ENCODE measurements at places on chromosomes 1 and 21. TPM values are rescaled to one million over a fixed set of nuclear protein-coding genes. Genes with fewer than 3 reads are reported as not detected.

Gene AMY1B
- polyA plus RNA-seq, result not detected

Gene RPE65
- not detected for polyA plus RNA-seq

Gene C8A
- polyA plus RNA-seq, result 0.03 TPM

Gene SLAMF8
- 12.9 TPM for polyA plus RNA-seq

Gene CD101
- 1.0 TPM for polyA plus RNA-seq

Gene OR14I1
- not detected for polyA plus RNA-seq

GRCh38 chr21:37374027-37374426 is 7.5 kb downstream of the DYRK1A start:
- DNase-seq, result no peak

- DNase-seq, result peak; percentile 2
Observed at GRCh38 chr1:8242498-8242897, 75.4 kb upstream of the SLC45A1 start.

GRCh38 chr1:65429806-65430205 is 9.3 kb downstream of the LEPR start:
- DNase-seq, result no peak

DNA sequence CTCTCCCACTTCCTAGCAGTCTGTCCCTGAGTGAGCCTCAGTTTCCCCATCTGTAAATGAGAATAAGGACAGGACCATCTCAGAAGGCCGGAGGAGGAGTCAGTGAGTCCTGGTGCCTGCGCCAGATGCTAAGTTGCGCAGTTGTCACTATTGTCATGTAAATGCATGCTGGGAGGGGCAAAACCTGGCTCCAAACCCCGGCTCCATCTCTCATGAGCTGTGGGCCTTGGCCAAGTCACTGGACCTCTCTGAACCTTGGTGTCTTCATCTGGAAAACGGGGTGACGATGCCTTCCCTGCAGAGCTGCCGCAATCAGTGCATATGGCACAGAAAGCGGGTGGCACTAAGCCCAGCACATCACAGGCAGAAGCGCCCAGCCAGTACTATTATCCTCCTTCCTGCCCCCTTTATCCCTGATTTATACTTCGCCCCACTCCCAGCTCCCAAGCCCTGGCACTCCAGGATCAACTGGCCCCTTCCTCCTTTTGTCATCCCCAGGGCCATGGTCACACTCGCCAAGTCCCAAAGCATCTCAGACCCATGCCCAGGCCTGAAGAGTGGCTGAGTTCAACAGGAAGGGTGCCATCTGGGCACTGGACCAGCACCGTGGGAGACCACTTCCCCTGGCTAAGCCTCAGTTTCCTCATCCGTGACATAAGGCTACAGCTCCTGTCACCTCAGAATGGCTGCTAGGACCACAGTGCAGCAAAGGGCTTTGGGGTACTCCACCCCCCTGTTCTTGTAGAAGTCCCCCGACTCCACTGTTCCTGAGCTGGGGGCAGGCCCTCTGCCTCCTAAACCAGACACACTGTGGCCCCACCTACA is 4.3 kb upstream of the PLEKHG5 start:
- DNase-seq, result no peak

GRCh38 chr21:36141513-36141925 is 6.6 kb downstream of the CBR3 start:
- peak; percentile 88 for DNase-seq

DNA sequence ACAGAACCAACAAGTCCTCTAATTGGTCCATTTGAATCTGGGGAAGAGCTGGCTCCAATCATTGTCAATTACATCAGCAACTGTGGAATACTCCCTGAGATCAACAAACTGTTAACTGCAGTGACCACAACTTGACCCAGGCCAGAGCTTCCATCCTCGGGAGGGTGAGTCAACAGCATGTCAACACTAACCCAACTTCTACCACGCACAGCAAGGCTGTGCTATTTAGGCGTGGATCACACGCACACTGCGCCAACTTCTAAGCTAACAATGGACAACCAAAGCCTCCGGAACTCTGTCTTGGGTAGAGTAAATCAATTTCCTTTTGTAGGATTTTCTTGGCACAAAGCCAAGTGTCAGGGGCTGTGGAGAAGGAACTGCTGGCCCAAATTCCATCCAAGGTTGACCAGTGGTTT is 30.4 kb downstream of the APP start:
- DNase-seq, result no peak

- DNase-seq, result peak; percentile 96
Observed at GRCh38 chr1:21334214-21335087, 44.2 kb upstream of the ECE1 start.

DNA sequence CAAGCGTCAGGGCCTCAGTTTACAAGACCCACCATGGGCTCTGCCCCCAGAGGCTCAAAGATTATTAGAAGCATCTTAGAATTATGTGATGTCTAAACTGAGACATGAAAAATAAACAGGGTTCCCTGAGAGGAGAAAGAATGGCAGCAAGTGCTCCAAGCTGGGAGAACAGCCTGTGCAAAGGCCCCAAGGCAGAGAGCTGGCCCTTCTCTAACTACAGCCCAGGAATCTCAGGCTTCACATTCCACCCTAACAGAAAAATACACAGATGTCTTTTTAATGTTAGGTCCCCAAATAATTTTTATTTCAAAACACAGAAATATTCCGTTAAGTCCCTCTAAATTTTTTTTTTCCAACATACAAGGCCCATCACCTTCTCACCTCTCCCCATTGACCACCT is 21.7 kb downstream of the SSBP3 start:
- no peak for DNase-seq

GRCh38 chr1:198640174-198640573 is 1.3 kb downstream of the PTPRC start:
- DNase-seq, result no peak
